ENCODE measurements at places on chromosomes 2 and 18. TPM values are rescaled to one million over a fixed set of nuclear protein-coding genes. Genes with fewer than 3 reads are reported as not detected.

GRCh38 chr2:183991968-183992367, 606.4 kb upstream of the ZNF804A start:
- DNase-seq: no peak

RAB27B gene
- total RNA-seq: 1.0 TPM

TNFRSF11A gene
- 1.1 TPM for total RNA-seq

DSG4 gene
- not detected for total RNA-seq

GRCh38 chr2:32284321-32284720, 6.6 kb downstream of the YIPF4 start:
- DNase-seq: no peak

GORASP2 gene
- total RNA-seq: 30.4 TPM

GRCh38 chr2:181675254-181675653, 5.1 kb downstream of the NEUROD1 start:
- DNase-seq: no peak

- DNase-seq: no peak
Observed at GRCh38 chr2:134410006-134410405, 156.1 kb downstream of the MGAT5 start.

DNA sequence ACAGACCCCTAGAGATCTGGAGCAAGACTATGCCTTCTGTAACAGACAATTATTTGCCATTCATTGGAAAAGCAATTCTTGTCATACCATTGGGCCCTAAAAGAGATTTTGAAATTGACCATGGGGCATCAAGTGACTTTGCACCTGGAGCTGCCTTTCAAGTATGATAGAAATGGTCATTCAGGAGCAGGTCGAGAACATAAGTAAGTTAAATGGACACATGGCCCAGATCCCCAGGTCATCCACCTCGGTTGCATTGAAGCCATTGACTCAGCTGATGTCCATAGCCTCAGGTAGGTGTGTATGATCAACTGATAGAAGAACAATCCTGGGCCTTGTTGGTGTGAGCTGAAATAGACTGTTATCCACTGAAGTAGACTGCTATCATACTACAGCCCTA, 19.3 kb downstream of the CHCHD5 start:
- no peak for DNase-seq

SIX3 gene
- total RNA-seq: not detected

GRCh38 chr2:213281156-213281555, 3.1 kb upstream of the SPAG16 start:
- DNase-seq: no peak

GRCh38 chr2:70801607-70802263, 11.3 kb upstream of the FIGLA start:
- DNase-seq: no peak

UGT1A1 gene
- total RNA-seq: 152 TPM

CRACDL gene
- 0.30 TPM for total RNA-seq

DNA sequence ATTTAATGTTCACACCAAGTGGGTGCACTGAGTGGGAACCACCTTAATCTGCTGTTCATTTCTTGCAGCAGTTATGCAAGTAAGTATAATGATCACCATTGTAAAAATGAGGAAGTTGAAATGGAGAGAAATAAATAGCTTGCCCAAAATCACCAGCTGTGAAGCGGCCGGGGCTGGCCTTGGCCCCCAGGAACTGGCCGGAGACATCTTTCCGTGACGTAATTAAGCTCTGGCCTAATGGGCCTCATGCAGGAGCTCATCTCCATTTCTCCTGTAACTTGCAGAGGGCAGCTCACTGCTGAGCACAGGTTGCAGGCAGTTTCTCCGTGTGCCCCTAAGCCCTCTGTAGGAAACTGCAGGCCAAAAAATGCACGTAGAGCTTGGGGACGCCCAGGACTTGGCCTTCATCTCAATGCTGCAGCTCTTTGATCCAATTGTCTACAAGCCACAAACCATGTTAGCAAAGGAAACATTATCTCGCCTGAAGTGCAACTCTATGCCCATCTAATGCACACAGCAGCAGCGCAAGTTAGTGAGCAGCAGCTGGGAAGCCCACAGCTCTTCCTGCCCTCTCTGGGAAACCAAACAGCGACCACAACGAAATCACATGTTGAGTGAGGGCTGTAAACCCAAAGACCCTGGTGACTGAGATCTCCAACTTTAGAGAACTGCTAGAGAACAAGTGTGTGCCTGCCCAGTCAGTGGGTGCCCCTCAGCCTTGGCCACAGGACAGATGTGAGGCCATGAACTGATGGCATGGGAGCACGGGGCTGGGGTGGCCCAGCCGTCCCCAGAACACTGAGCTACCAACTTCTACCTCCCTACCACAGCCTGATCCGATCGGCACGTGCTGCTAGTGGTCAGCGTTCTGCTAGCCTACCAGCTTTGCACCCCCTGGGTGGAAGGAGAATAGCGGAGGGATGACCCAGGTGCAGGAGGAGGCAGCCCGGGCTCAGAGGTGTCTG, 28.8 kb downstream of the APCDD1 start:
- DNase-seq: no peak

- DNase-seq: no peak
Observed at GRCh38 chr2:74417763-74418162, 3.7 kb downstream of the C2orf81 start.

Data from left lobe of liver (tissue), 2 donors.